CD4-positive, CD25-positive, alpha-beta regulatory T cell (primary cell): ENCODE measurements at places on chromosomes 13 and 19. TPM values are rescaled to one million over a fixed set of nuclear protein-coding genes. Genes with fewer than 3 reads are reported as not detected.

- no peak for DNase-seq
These were observed 24.3 kb downstream of the KCTD12 start for GRCh38 chr13:76861859-76862258.

- peak; percentile 68 for DNase-seq
These were observed 12.0 kb upstream of the SHFL start for GRCh38 chr19:10074153-10074552.

- no peak for DNase-seq
These were observed 43.1 kb downstream of the TMEM255B start for GRCh38 chr13:113802090-113802531.

DNA sequence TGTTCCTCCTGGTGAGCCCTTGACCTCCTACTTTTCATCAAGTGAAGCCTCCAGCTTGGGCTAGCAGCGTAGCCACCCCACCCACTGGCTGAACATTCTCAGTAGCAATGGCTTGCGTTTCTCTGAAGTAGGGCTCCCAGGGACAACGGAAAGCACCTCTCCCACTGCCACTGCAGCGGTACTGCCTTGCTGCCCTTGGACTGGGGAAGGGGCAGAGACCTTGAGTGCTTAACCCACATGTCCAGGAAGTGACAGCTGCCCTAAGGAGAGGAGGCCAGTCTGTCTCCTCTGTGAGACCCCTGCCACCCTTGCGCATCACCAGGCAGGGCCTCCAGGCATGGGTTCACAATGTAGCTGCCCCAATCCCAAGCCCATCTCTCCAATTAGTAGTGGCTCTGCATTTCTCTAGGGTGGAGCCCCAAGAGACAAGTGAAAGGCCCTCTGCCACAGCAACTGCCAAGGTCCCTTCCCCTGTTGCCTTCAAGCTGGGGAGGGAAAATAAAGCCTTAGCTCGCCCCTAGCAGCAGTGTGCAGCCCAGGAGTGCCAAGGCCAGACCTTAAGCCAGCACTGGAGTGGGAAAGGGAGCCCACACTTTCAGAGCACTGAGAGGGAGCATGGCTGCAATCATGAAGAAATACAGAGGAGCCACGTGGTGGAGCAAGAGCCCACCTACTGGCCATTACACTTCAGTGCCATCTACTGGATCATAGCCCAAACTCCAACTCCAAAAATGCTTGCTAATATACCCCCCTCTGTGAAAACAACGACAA lies 175.9 kb upstream of the TRPC4 start:
- no peak for DNase-seq

DNA sequence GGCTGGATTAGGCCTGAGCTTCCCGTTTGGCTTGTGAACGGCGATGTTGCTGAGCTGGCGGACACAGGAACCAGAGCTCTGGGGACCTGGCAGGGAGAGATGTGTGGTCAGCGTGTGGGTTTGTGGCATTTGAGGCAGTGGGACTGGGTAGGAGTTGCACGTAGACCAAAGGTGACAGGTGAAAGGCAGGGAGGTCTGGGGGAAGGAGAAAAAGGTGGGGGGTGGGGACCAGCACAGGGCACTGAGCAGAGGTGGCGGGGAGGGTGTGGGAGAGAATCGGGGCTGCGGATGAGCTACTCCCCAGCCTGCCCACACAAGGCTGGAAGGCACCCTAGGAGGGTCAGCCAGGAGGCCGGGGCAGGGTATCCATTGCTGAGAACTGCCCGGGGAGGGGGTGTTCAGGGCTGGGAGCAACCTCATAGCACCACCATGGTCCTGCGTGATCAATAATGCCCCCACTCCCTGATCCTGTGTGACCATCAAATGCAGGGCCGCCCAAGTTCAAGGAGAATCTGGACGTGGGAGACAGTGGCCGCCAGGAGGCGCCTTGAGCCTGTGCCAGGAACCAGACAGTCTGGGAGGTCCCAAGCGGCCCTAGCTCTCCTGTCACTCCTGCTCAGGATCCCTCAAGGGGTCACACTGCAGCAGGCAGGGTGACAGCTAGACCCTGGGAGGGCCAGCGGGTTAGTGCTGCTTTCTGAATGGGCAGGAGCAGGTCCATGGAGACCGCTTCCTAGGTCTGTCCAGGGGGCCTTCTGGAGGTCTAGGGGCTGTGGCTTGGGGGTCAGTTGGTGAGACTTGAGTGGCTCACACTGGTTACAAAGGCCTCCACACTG lies 12.8 kb upstream of the SELENOW start:
- peak; percentile 32 for DNase-seq

DNA sequence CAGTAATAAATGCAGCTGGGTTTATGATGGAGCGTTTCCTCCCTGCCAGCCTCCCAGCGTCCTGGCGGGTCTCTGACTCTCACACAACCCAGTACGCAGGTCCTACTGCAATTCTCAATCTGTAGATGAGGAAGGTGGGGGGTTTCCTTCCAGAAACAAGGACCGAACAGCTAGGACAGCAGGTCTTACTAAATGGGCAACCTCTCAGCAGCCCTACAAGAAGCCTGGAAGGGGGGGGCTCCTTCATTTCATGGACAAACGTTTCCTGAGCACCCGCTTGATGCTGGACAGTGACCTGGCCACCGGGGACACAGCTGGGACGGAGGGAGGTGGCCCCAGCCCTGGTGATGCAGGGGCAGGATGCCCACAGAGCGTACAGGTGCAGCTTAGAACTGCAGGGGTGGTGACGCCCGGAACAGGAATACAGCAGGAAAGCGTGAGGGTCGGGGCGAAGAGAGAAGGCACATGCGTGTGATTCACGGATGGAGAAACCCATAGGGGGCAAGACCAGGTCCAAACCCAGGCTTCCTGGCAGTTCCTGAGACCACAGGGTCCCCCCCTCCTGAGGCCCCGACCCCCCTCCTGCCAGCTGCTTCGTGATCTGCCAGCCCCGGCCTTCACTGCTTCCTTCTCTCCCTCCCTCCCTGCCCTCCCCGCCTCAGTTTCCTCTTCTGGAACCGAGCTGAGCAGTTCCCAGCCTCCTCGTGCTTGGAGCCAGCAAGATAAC lies 732 bp upstream of the C2CD4C start:
- no peak for DNase-seq

DNA sequence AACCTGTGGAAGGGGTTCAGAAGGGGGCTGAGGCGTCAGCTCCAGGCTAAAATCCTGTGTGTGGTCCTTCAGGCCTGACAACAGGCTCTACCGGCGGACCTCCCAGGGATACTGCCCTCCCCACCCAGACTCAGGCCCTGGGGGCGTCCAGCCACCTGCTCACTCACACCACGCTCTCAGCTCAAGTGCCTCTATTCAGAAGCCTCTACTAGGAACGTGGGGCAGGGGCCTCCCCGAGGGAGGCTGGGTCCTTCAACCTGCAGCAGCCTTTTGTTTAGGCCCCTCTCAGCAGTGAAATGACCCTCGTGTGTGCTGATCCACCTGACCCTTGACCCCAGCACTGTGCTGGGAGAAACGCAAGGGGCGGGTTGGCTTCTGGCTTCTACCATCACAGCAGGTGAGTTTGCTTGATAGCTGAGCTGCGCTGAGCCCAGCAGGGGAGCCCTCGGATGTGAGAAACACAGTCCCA lies 10.6 kb downstream of the PLPP2 start:
- DNase-seq, result no peak

- no peak for DNase-seq
These were observed 141.9 kb downstream of the TEX29 start for GRCh38 chr13:111462221-111462764.

- no peak for DNase-seq
These were observed 224.2 kb upstream of the MAB21L1 start for GRCh38 chr13:35700671-35701070.

- DNase-seq, result no peak
These were observed 6.3 kb downstream of the TTYH1 start for GRCh38 chr19:54421521-54421920.

The PRR22 gene
- 3.5 TPM for total RNA-seq

The CD33 gene
- 0.99 TPM for total RNA-seq

The NCLN gene
- total RNA-seq, result 48.0 TPM

The ATXN8OS gene
- total RNA-seq, result not detected

The TNNT1 gene
- not detected for total RNA-seq
